ENCODE measurements at places on chromosomes 2 and 18.

- DNase-seq: no peak
Observed at GRCh38 chr2:58180635-58181034, 60.5 kb downstream of the FANCL start.

- DNase-seq: no peak
Observed at GRCh38 chr2:196441527-196441926, 198.0 kb upstream of the CCDC150 start.

GRCh38 chr2:112824694-112825085 is 11.9 kb downstream of the IL1B start:
- no peak for DNase-seq

DNA sequence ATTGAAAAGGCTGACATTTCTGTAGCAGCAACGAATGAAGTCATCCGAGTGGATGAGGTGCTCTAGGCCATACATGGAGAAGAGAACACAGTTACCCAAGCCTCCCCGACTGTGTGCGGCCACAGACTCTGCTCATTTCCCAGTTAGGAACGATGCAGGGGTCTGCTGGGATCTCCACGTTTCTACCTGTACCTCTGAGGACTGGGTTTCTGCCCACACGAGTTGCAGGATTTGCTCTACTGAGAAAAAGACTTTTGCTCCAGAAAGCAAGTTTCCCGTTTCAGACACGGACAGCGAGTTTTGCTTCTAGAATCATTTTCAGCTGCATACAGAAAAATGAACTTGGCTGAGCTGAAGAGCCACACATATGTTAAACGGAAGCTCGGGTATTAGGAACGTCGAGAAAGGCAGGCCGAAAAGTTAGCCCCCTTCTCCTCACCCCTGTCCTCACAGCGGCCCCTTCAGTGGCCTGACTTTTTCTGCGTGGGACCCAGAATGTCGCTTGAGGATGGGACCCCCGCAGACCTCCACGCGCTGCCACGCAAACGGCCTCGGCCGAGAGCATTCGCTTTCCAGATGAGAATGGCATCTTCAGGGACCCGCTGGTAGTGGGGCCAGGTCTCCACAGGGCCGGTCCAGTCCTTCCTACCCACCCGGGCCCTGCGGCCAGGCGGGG is 582 bp upstream of the RAB31 start:
- no peak for DNase-seq

DNA sequence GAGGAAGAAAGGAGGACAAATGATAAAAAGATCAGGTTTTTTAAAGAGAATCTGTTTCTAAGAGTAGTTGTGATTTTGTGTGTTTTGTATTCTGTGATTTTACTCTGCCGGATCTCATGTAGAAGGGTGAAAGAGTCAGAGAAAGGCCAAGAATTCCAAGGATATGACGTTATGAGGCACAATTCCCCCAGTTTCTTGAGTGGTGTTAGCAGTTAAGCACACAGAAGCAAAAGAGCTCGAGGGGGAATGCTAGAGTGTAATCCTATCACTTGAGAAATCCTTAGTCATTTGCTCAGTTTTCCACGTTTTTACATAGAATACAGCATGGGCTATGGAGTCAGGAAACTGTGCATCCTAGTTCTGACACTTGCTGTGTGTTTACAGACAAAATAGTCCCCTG is 34.8 kb downstream of the METTL4 start:
- DNase-seq: no peak
